Hepatic stellate cell (primary cell): ENCODE measurements at places on chromosomes 1 and 21.

DNA sequence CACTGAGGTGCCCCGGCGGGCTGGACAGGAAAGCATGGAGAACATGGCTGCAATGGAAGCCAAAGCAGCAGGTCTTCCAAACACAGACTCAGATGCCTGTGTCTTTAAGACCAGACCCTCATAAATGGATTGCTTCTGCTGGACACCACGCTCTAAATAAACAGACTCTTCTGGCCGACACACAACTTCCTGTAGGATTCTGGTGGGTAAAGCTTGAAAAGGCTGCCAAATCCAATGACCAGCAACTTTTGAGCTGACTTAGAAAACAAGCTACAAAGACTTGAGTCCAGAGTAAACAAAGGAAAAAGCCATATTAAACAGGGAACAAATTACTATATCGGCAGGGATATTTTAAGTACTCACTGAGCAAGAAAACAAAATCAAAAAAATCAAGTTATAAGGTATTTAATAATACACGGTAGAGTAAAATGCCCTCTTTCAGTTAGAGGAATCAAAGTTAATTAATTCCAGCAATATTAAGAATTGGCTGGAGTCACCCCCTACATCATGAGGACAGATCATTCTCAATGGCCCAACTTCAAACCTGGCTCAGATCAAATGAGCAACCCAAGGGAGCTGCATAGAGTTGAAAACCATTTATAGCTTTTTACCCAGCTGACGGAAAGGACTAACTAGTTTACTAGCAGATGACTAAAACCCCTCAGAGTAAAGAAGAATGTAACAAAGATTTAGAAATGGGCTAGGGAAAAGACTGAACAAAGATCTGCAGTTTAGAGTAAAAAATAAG lies 102.4 kb downstream of the TGFBR3 start:
- no peak for DNase-seq

- peak; percentile 38 for DNase-seq
Observed at GRCh38 chr1:202964791-202965410, 2.2 kb downstream of the CYB5R1 start.

DNA sequence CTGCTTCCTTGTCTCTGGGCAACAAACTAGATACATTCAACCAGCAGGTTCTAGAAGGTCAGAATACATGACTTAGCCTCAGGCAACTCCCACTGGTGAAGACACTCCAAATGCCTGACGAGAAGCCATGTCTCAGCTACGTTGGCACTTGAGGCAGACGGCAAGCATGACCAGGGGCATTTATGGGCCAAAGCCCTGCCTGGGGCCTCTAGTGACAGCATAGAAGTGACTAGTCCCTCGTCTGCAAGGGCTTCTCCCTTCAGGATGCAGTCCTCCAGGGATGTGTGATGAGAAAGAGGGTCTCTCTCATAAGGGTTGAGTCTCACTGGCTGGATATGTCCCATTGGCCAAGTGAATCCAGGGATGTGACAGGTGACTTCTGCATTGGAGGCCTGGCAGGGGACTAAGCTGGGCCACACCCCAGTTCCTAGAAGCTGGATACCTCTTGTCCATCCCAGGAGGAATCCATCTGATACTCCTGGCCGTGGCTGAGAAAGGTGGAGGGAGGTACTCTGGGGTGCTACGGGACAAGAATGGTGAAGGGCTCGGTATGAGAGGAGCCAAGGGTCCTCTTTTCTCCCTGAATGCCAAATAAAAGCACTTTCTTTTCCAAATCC lies 148.6 kb upstream of the HMGB4 start:
- DNase-seq: no peak

- DNase-seq: no peak
Observed at GRCh38 chr1:172938681-172939080, 112.1 kb downstream of the TNFSF18 start.

DNA sequence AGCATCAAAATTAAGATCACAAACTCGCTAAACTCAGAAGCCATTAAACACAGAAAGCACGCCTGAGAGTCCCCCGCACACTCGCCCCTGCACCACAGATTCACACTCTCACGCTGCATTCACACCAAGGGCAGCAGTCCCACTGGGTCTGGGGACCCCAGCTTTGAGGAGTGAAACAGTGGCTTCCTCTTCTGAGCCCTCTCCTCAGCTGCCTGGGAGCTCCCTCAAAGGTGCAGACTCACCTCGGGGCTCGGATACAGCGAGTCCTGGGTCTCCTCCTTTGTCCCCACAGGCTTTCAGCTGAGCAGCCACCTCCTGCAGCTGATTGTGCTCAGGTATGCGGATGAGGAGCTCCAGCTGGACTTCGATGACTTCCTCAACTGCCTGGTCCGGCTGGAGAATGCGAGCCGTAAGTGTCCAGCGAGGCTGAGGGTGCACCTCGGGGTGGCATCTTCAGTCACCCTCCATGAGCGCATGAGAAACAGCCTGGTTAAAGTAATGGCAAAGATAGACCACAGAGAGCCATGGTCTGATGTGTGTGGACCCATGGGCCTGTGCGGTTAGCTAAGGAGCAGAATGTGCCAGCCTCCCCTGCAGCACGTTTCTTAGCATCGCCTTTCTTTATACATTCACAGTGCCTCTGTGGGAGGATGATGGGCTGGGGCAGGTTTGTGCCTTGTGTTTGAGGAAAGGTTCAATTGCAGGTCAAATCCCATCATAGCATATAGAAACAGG lies 47.9 kb downstream of the CAPN9 start:
- no peak for DNase-seq

- no peak for DNase-seq
Observed at GRCh38 chr1:15243275-15244043, 3.6 kb upstream of the FHAD1 start.

GRCh38 chr1:113170519-113170918 lies 97.5 kb downstream of the LRIG2 start:
- no peak for DNase-seq

DNA sequence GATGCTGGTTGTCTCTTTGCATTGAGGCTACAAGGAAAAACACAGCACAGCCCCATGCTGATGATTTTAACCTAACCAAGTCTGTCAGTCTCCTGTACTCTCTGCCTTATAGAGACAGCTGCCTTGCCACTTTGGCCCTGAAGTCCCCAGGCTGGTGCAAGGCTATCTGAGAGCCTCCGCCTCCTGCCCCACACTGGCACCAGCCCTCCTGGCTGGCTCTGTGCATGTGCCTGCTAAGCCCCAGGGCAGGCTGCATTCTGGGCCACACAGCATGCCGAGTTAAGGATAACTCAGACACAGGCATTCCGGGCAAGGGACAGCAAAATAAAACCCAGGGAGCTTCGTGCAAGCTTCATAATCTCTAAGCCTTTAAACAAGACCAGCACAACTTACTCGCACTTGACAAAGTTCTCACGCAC lies 910 bp downstream of the RUNX1 start:
- no peak for DNase-seq

- no peak for DNase-seq
Observed at GRCh38 chr1:88701275-88701674, 17.2 kb downstream of the PKN2 start.

DNA sequence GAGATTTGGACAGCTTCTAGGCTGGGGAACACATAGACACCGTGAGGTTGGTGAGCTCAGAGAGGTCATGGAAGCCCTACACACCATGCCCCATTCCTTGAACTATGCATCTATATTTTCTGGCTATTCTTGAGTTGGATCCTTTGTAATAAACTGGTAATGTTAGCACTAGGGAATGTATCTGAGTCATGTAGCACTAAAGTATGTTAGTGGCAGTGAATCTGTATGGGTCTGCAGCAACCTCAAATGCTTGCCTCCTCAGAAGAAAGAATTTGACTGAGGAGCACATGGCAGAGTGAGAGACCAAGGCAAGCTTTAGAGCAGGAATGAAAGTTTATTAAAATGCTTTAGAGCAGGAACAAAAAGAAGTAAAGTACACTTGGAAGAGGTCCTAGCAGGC lies 43.7 kb upstream of the LRRC7 start:
- no peak for DNase-seq

GRCh38 chr1:171653796-171654195 lies 1.3 kb upstream of the MYOC start:
- no peak for DNase-seq

DNA sequence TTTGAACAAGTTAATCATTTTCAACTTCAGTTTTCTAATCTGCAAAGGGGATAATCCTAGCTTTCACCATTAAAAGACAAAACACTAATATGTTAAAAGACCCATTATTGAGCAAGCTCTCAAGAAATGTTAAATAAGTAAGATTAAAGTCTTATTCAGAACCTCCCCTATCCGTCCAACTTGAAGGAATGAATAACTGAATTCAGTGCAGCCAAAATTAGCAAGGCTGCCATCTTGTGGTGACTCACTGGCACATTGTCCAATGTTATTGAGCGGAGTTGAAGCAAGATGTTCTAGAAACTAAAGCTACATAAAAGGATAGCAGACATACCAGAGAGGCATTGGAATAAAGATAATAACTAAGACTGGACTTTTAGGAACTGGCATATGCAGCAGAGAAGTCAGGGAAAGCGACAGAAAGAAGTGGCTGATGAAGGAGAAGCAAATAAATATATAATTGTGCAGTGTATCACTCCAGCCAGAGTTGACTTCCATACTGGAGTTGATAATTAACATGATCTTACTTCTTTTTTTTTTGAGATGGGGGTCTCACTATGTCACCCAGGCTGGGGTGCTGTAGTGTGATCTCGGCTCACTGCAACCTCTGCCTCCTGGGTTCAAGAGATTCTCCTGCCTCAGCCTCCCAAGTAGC lies 8.2 kb upstream of the CAP1 start:
- DNase-seq: peak; percentile 45

GRCh38 chr1:94737124-94737998 lies 82.8 kb upstream of the SLC44A3 start:
- DNase-seq: no peak

DNA sequence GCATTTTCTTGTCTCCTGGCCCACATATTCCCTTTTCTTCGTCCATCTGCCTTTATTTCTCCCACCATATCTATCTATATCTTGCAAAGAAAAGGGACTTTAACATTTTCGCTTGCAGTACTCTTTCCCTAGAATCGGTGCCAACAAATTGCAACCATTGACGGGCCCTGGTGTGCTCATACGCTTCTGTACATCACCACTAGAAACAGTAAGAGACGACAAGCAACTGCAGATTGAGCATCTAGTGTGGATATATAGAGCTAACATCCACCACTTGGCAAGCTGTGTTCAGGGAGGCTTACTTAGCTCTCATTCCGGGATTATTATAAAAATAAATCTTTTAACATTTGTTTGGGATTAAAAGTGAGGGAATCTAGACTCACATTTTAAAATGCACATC lies 230.8 kb upstream of the PKN2 start:
- no peak for DNase-seq

- DNase-seq: no peak
Observed at GRCh38 chr1:218739426-218739825, 394.3 kb downstream of the TGFB2 start.

- DNase-seq: no peak
Observed at GRCh38 chr1:205240569-205240968, 12.8 kb downstream of the TMCC2 start.

DNA sequence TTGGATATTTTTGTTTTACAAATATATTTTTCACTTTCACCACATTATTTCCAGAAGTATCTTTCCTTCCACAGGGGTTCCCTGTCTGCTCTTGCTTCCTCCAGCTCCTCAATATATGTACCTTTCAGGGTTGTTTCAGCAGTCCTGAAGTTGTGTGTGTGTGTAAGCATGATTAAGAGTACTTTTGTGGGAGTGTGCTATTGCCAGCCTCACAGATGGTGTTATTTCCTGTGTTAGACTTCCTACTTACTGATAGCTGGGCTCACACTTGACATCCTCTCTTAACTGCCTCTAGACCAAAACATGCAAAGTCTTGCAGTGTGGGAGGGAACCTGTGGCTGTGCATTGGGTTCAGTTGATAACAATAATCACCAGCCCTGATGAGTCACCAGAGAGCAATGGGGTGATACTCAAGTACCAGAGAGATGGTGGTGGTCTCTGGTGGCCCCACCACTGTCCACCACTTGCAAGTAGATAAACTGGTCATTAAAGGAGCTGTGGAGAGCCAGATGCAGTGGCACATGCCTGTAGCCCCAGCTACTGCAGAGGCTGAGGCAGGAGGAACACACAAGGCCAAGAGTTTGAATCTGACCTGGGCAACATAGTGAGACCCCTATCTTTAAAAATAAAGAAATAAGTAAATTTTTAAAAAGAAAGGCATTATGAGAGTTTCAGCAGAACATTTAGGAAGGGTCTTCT lies 126.7 kb downstream of the NR5A2 start:
- no peak for DNase-seq

DNA sequence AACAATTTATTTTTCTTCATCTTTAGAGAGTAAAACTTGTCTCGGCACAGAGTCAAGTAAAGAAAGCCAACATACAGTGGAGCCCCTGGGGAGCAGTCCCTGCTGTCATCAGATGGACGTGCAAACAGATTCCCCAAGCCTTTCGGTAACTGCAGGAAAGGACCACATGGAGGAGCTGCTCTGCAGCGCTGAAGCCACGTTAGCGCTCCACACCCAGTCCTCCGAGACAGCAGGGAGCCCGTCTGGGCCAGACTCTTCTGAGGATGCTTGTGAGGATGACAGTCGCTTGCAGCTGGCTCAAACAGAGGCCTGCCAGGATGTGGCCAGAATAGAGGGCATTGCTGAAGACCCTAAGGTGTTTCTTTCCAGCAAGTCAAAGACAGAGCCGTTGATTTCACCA lies 77.1 kb upstream of the SCCPDH start:
- DNase-seq: peak; percentile 81

DNA sequence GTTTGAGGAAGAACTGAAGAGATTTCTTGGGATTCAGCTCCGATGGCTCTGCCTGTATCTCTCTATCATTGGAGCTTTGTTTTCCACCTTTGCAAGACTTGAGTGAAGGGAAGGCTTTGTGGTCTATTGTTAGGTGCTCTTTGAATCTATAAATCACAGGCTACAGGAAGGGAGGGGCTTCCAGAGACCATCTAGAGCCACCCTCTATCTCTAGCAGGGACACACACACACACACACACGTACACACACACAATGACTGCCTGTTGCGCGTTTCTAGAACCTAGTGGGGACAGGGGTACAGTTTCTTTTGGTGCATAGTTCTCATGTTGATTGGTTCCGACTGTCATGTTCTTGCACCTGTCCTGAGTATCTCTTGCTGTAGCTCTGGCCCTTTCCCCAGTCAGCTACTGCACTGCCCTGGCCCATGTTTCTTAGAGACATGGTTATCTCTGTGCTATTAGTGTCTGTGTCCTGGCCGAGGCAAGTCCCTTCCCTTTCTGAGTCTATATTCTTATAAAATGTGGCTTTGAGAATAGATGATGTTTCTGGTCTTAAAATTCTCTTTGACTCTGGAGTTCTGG lies 60.7 kb downstream of the MAN1C1 start:
- no peak for DNase-seq

DNA sequence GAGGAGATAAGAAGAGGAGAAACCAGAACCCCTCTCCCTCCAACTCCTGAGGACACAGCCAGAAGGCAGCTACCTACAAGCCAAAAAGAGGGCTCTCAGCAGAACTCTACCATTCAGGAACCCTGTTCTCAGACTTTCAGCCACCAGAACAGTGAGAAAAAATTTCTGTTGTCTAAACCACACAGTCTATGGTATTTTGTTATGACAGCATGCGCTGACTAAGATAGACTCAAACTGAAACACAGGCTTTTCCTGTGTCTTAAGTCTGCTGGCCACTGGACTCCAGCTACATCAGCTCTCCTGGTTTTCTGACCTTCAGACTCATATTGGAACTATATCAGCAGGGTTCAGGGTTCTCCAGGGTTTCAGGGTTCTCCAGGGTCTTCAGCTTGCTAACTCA lies 126.5 kb upstream of the TNFSF4 start:
- peak; percentile 6 for DNase-seq
